ENCODE measurements at places on chromosomes 1 and 21. TPM values are rescaled to one million over a fixed set of nuclear protein-coding genes. Genes with fewer than 3 reads are reported as not detected.

DNA sequence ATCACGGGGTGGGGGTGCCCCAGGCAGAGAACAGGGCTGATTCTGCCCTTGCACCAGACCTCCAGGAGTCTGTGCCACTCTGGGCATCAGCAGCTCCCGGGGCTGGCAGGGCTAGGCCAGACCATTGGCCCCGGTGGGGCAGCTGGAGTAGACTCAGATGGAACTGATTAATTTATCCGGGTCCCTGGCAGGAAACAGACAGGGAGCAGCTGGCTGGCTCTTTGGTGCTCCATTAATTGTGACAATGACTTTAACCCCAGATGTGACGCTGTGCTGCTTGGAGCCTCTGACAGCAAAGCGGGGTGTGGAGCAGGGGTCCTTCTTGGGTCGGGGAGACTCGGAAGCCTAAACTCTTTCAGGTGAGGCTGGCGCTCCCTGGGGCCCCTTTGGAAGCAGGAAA is 9.5 kb downstream of the EPHA8 start:
- peaks cover 15% of the 10 kb centered on the region for H3K27me3 ChIP-seq
- H3K27ac ChIP-seq = no peak overlapping the region
- no peak for DNase-seq
- H3K36me3 ChIP-seq = no peaks in the 10 kb centered on the region
- no peaks in the 10 kb centered on the region for H3K4me1 ChIP-seq

- no peaks in the 10 kb centered on the region for H3K27me3 ChIP-seq
- H3K27ac ChIP-seq = no peak overlapping the region
- no peak for DNase-seq
- peaks cover 6% of the 10 kb centered on the region for H3K4me1 ChIP-seq
Measured at GRCh38 chr1:197770243-197770642, 5.0 kb downstream of the DENND1B start.

- no peak for DNase-seq
- no peaks in the 10 kb centered on the region for H3K36me3 ChIP-seq
- H3K4me3 ChIP-seq = no peak overlapping the region
- H3K4me1 ChIP-seq = peaks cover 6% of the 10 kb centered on the region
Measured at GRCh38 chr1:8202182-8202905, 115.6 kb upstream of the SLC45A1 start.

DNA sequence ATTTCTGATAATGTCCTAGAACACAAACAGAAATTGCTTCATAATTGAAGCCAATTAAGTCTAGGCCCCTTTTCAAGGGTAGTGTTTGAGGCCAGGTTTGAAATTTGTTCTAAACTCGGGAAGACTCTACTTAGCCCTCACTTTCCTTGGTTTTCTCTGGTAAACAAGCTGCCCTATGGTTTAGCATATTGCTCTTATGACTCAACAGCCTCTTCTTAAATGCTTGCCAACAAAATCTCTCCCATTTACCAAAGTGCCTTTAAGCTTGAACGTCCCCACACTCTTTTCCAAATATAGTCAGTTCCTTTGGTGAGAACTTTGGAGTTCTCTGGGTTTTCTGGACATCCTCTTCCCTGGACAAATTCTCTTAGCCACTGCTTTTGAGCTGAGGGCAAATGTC is 5.8 kb upstream of the LCE6A start:
- no peaks in the 10 kb centered on the region for H3K4me1 ChIP-seq
- no peak overlapping the region for H3K4me3 ChIP-seq
- peaks cover 9% of the 10 kb centered on the region for H3K27me3 ChIP-seq
- no peak overlapping the region for H3K27ac ChIP-seq

DNA sequence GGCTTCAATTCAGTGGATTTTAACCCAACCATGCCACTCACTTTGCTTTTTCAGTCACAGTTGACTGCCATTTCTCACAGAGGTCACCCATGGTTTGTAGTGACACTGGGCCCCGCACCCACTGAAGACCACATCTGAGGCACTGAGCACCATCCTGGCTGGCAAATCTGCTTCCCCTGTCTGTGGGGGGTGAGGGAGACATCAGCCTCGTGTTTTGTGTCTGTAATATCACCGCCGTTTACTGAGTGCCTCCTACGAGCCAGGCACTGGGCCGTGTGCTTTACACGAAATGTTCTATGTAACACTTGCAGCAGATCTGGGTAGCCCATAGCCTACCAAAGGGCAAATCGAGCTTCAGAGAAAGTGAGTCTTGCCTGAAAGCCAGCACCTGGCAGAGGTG is 161.8 kb downstream of the PGBD5 start:
- no peak overlapping the region for H3K27ac ChIP-seq
- DNase-seq = no peak
- H3K4me3 ChIP-seq = no peak overlapping the region
- H3K36me3 ChIP-seq = peaks cover 10% of the 10 kb centered on the region

- peaks cover 10% of the 10 kb centered on the region for H3K27me3 ChIP-seq
- no peak for DNase-seq
- H3K4me1 ChIP-seq = no peaks in the 10 kb centered on the region
- no peak overlapping the region for H3K4me3 ChIP-seq
Measured at GRCh38 chr1:209095627-209096595, 487.6 kb upstream of the CAMK1G start.

DNA sequence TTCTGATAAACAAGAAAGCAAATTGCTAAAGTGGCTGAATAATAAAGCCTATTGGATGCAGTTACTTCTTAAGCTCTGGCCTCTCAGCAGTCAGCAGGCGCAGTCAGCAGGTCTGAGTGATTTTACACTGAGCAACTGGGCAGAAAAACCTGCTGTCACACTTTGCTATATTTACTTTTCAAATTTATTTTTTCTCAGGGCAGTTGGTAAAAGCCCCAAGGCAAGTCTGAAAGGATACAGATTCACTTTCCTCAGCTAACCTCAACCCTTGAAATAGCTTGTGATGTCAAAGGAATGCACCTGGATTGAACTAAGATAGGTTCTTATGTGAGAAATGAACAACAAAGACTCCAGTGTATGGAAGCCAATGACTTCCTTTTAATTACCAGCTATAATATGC is 34.0 kb downstream of the ATP5PF start:
- no peaks in the 10 kb centered on the region for H3K36me3 ChIP-seq
- H3K27me3 ChIP-seq = no peaks in the 10 kb centered on the region
- DNase-seq = no peak
- H3K4me3 ChIP-seq = no peak overlapping the region
- H3K4me1 ChIP-seq = no peaks in the 10 kb centered on the region
- H3K27ac ChIP-seq = no peak overlapping the region

The TMEM61 gene
- not detected for total RNA-seq

The CRYBG2 gene
- not detected for total RNA-seq

DNA sequence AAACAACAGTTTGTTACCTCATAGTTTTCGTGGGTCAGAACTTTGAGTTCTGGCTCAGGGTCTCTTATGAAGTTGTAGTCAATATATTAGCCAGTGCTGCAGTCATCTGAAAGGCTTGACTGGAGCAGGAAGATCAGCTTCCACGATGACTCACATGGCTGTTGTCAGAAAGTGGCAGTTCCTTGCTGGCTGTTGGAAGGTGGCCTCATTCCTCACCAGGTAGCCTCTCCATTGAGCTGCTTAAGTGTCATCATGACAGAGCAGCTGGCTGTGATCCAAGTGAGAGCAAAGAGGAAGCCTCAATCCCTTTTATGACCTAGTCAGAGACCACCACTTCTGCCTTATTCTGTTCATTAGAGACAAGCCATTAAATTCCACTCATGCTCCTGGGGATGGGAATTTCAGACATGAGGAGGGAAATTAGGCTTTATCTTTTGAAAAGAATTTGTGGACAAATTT is 5.6 kb downstream of the OSBPL9 start:
- H3K27ac ChIP-seq = no peak overlapping the region
- peak; percentile 60 for DNase-seq
- H3K36me3 ChIP-seq = no peaks in the 10 kb centered on the region
- peaks cover 34% of the 10 kb centered on the region for H3K4me1 ChIP-seq
- H3K27me3 ChIP-seq = no peaks in the 10 kb centered on the region

- no peak for DNase-seq
- H3K36me3 ChIP-seq = no peaks in the 10 kb centered on the region
- H3K27ac ChIP-seq = no peak overlapping the region
- no peaks in the 10 kb centered on the region for H3K4me1 ChIP-seq
Measured at GRCh38 chr1:48190881-48191280, 31.6 kb upstream of the SLC5A9 start.

GRCh38 chr1:69312055-69312732 is 255.5 kb upstream of the LRRC7 start:
- no peak for DNase-seq
- H3K27me3 ChIP-seq = no peaks in the 10 kb centered on the region
- no peaks in the 10 kb centered on the region for H3K4me1 ChIP-seq
- no peak overlapping the region for H3K27ac ChIP-seq

- peaks cover 4% of the 10 kb centered on the region for H3K27me3 ChIP-seq
- DNase-seq = no peak
- no peaks in the 10 kb centered on the region for H3K4me1 ChIP-seq
- no peak overlapping the region for H3K4me3 ChIP-seq
- H3K36me3 ChIP-seq = no peaks in the 10 kb centered on the region
Measured at GRCh38 chr1:8218351-8219092, 99.4 kb upstream of the SLC45A1 start.

DNA sequence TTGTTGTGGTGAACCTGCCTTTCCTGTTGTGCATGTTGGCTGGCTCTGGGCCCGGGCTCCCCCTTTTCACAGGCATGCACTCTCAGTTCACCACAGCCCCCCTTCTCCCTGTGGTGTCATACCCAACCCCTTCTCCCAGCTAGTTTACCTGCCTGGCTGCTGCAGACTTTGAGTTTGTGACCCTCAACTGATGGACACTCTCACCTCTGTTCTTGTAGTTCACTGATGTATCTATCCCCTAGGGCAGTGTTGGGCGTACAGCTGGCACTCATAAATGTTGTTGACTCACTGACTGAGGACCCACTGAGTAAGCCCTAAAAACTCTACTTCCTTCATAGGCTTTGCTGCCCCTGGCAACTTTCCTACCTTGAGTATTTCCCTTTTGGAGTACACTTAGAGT is 54.9 kb downstream of the WDR64 start:
- H3K4me1 ChIP-seq = peaks cover 6% of the 10 kb centered on the region
- no peaks in the 10 kb centered on the region for H3K36me3 ChIP-seq
- H3K27ac ChIP-seq = no peak overlapping the region
- H3K27me3 ChIP-seq = no peaks in the 10 kb centered on the region
- no peak for DNase-seq

DNA sequence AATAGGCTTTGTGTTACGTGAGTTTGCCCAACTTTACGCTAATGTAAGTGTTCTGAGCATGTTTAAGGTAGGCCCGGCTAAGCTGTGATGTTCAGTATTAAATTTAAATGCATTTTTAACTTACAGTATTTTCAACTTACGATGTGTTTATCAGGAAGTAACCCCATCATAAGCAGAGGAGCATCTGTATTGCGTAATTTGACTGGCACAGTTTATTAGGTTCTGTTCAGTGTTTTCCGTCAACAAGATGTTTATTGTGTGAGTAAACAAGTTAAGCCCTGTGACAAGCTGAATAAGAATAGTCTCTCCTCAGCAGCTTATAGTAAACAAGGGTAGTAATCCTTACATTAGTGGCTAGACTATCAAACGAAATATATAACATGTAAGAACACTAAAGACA is 27.2 kb upstream of the SHISA4 start:
- H3K36me3 ChIP-seq = peaks cover 91% of the 10 kb centered on the region
- DNase-seq = no peak
- no peaks in the 10 kb centered on the region for H3K4me1 ChIP-seq
- no peaks in the 10 kb centered on the region for H3K27me3 ChIP-seq
- H3K27ac ChIP-seq = no peak overlapping the region

- no peaks in the 10 kb centered on the region for H3K4me1 ChIP-seq
- no peak overlapping the region for H3K4me3 ChIP-seq
- H3K27me3 ChIP-seq = no peaks in the 10 kb centered on the region
- no peak overlapping the region for H3K27ac ChIP-seq
Measured at GRCh38 chr1:162458236-162458635, 39.4 kb upstream of the UHMK1 start.

- H3K36me3 ChIP-seq = no peaks in the 10 kb centered on the region
- H3K27me3 ChIP-seq = peaks cover 4% of the 10 kb centered on the region
- DNase-seq = no peak
- H3K4me3 ChIP-seq = no peak overlapping the region
- H3K4me1 ChIP-seq = no peaks in the 10 kb centered on the region
Measured at GRCh38 chr1:230537456-230537855, 104.8 kb upstream of the COG2 start.

GRCh38 chr1:21613072-21613867 is 55.9 kb downstream of the RAP1GAP start:
- no peak overlapping the region for H3K4me3 ChIP-seq
- H3K27ac ChIP-seq = no peak overlapping the region
- H3K27me3 ChIP-seq = no peaks in the 10 kb centered on the region
- no peaks in the 10 kb centered on the region for H3K4me1 ChIP-seq
- DNase-seq = no peak
- H3K36me3 ChIP-seq = peaks cover 14% of the 10 kb centered on the region

DNA sequence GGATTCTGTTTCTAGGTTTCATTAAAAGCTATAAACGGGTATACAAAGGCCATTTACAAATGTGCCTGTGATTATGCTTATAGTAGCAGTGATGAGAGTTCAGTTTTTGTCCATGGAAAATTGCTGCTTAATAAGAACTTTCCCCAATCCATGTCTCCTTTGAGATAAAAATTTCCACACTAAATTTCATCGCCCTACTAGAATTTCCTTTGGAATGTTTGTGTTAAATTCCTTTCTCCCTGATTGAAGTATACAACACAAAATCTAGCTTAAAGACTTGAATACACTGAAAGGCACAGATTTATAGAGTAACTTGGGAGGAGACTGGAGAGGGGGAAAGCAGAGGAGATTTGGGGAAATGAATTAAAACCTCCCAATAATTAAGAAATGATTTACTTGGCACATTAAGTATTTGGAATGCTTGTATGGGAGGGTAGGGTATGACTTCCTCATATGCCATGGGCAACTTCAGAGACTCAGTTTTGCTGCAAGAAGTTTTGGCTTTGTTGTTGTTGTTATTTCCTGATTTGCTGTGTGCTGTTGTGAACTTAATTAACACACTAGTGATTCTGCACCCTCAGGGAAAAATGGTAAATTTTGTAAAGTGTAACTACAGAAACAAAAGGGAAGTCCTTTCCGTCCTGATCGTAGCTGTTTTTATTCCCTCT is 157.6 kb upstream of the LMO4 start:
- no peak overlapping the region for H3K27ac ChIP-seq
- no peaks in the 10 kb centered on the region for H3K36me3 ChIP-seq
- H3K4me3 ChIP-seq = no peak overlapping the region
- no peak for DNase-seq

DNA sequence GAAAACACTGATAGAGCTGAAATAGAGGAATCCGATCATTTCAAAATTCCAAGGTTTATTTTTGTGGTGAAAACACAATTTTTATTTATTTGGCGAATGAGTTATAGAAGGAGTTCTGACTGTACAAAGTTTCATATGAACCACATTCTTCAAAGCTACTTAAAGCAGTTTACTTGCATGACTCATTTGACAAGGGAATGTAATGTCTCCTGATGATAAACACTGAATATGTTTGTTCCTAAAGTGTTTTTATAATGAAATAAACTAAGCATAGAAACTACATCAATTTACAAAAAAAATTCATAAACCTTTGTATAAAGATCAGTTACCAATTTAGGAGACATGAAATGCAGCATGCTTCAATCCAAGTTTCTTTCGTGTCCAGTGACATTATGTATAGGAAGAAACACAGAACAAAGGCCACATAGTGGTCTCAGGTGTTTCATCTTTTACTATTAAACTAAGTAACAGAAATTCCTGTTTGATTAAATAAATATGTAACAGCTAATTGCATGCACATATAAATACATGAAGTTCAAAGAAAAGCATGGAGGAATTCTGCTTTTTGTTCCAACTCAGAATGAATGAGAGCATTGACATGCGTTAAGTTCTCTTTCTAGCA is 2.5 kb downstream of the PRKACB start:
- H3K36me3 ChIP-seq = no peaks in the 10 kb centered on the region
- H3K27ac ChIP-seq = no peak overlapping the region
- peaks cover 17% of the 10 kb centered on the region for H3K4me1 ChIP-seq
- H3K4me3 ChIP-seq = no peak overlapping the region
